Stimulated activated CD8-positive, alpha-beta memory T cell treated with anti-CD3 and anti-CD28 coated beads, Interleukin-15, amount 100 ng/mL, for 1 hour (primary cell): ENCODE measurements at places on chromosomes 12 and 14.

GRCh38 chr12:3035815-3036702, 41.1 kb upstream of the TSPAN9 start:
- no peak for DNase-seq

DNA sequence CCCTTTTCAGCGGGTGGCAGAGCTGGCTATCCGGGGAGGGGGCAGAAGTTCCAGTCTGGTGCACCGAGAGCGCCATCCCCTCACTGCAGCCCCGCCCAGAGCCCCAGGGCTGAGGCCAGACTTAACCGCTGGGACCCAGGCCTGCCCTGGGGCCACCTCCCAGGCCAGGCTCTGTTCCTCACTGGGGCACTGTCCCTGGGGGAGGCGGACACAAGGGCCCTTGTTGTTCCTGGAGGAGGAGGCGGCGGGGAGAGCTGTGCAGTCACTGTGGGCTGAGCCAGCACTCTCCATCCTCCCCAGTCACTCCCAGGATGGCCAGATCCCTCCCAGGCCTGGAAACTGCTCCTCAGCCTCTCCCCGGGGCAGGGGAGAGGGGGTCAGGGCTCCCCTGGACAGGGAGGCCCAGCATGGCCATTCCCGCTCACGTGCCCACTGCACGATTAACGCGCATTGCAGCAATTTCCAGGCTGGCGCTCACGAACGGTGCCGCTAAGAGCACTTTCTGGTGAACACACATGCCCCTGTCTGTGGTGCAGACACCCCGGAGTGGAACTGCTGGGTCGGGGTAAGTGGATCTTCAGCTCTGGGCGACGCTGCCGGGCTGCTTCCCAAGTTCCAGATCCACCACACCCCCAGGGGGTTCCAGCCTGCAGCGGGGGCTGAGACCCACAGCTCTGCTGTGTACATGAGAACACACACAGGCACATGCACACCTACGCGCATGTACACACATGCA, 89.8 kb upstream of the SFSWAP start:
- DNase-seq: no peak

DNA sequence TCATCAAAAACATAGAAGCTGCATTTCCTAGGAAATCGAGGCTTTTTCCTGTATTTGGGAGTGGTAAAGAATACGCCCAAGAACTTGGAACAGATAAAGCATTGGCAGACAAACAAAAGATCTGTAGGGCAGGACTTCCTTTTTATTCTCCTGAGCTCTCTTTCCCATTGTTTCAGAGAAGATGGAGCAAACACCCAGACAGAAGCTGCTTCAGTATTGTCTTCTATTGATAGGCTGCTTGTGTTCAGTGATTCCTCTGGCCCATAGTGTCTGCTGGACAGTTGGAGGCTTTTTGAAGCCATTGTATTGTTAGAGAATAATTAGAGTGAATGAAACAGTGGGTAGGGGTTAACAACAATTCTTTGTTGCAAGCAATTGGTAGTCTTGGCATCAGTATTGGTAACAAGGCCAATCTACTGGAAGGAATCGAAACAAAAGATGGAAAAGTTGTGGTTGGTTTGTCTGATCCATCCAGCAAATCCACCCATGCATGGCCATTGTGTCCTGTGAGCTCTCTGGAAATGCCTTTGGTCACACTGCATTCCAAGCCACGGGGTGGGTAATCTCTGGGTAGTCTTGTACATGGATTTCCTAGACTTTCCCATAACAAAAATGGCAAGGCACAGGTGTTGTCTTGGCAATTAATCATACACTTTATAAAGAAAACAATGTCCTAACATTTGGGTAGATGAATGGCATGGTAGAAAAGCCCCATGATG, 424.8 kb downstream of the RAD51B start:
- no peak for DNase-seq

- no peak for DNase-seq
These were observed 176.1 kb downstream of the SLC25A21 start for GRCh38 chr14:36996133-36996856.

GRCh38 chr12:27463511-27464219, 17.1 kb downstream of the SMCO2 start:
- DNase-seq: no peak
